Activated naive CD4-positive, alpha-beta T cell treated with anti-CD3 and anti-CD28 coated beads, Interleukin-2, amount 50 U/mL, for 72 hours (primary cell): ENCODE measurements at places on chromosomes 3 and 15. TPM values are rescaled to one million over a fixed set of nuclear protein-coding genes. Genes with fewer than 3 reads are reported as not detected.

- no peak for DNase-seq
Observed at GRCh38 chr3:159860269-159861116, 128.1 kb upstream of the IL12A start.

- no peak for DNase-seq
Observed at GRCh38 chr3:141241616-141242376, 10.2 kb downstream of the PXYLP1 start.

DNA sequence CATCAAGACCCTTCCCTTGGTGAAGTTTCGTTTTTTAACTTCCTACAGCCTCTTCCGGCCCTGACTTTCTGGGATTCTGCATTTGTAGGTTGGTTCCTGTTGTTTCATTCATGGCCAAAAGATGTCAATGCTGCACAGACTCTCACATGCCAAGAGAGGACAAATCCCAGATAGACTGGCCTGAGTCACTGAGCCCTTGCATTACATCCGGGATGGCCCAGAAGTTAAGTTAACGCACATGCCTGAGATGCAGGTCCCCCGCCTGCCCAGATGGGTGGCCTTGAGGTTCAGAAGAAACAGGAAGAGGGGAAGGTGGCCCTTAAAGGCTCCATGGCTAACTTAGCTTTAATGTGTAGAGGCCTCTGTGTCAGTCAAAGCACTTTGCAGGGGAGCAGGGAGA lies 51.6 kb upstream of the SRGAP3 start:
- no peak for DNase-seq

GRCh38 chr3:140766465-140766864 lies 88.6 kb downstream of the TRIM42 start:
- no peak for DNase-seq

EDC3 gene
- 48.6 TPM for total RNA-seq

GRCh38 chr15:78841891-78842290 lies 30.6 kb upstream of the ADAMTS7 start:
- DNase-seq, result no peak

CCR3 gene
- not detected for total RNA-seq

DNA sequence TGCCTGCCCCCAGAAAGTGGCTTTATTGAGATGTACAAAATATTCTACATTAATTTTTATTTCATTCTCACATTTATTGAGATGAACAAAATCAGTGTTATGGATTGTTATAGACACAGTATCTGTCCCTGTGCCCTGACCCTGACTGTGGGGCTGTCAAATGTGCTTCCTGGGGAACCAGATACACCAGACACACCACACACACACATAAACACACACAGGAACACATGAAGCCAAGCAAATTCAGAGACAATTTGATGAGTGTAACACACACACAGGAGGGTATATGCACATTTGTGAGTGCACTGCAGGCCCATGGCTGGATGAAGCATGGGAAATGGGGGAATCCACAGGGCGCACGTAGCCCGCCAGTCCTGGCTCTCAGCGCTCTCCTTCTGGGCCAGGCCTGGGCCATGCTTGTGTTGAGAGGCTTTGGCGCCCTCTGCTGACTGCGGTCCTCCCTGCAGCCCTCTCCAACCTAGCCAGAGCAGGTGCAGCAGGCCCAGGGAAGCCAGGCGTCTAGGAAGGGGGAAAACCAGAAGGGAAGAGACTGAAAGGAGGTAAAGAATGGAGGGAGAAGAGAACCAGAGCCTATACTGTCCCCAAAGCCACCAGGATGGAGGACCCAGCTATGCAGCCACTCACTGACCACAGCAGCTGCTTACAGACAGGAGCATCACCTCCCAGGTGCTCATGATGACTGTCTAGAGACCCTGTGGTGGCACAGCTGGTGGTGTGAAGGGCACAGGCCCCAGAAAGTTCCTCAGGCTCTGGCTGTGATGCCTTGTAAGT lies 18.0 kb upstream of the LOXL1 start:
- DNase-seq, result peak; percentile 68

PCCB gene
- 78.2 TPM for total RNA-seq

GRCh38 chr3:138898301-138898700 lies 48.6 kb downstream of the FOXL2 start:
- no peak for DNase-seq

- no peak for DNase-seq
Observed at GRCh38 chr3:111910806-111911205, 51.7 kb downstream of the PHLDB2 start.

SNTN gene
- total RNA-seq, result not detected

ZNF35 gene
- total RNA-seq, result 3.5 TPM

GRCh38 chr3:69282181-69282580 lies 103.7 kb downstream of the FRMD4B start:
- DNase-seq, result no peak

GOLGA8T gene
- 0.49 TPM for total RNA-seq

DNA sequence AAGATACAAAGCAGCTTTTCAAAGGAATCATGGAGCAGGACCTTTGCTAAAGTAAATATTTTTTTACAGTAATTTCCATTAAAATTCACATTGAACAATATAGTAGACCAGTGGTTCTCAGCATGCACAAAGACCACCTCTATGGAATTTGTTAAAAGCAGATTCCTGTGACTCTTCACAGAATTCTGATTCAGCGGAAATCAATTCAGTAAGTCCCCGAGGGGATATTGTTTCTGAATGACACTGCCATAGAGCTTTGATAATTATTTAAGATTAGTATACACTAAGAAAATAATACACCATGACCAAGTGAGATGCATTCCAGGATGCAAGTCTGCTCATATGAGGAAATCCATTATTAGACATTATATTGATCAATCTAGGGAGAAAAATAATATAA lies 161.9 kb upstream of the TNIK start:
- no peak for DNase-seq

PLSCR2 gene
- total RNA-seq, result not detected

GRCh38 chr15:38062696-38063095 lies 128.3 kb downstream of the TMCO5A start:
- no peak for DNase-seq

DNA sequence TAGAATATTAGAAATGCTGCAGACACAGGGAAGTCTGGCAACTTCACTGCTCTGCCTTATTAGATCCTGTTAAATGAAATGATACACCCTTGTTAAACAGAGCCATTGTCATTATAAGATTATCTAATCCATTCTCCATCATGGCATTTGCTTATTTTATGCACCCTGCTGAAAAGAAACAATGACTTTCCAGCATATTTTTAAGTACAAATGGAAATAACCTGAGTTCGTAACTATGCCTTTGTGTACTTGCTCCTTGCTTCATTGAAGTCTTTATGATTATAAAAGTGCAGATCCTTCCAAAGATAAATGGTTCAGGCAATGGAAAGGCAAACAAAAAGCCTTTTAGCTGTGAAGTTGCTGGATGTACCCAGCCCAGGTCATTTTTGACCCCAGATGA lies 195.7 kb downstream of the AGBL1 start:
- DNase-seq, result no peak

SAMMSON gene
- not detected for total RNA-seq

THBS1 gene
- 0.46 TPM for total RNA-seq

IQCH gene
- total RNA-seq, result 2.3 TPM

PHC3 gene
- total RNA-seq, result 85.5 TPM

SYNM gene
- 0.16 TPM for total RNA-seq

- DNase-seq, result no peak
Observed at GRCh38 chr3:78726545-78726944, 1041.3 kb downstream of the ROBO1 start.

RHOV gene
- total RNA-seq, result 0.72 TPM

GRCh38 chr15:74850393-74850792 lies 7.4 kb upstream of the ULK3 start:
- DNase-seq, result no peak

DNA sequence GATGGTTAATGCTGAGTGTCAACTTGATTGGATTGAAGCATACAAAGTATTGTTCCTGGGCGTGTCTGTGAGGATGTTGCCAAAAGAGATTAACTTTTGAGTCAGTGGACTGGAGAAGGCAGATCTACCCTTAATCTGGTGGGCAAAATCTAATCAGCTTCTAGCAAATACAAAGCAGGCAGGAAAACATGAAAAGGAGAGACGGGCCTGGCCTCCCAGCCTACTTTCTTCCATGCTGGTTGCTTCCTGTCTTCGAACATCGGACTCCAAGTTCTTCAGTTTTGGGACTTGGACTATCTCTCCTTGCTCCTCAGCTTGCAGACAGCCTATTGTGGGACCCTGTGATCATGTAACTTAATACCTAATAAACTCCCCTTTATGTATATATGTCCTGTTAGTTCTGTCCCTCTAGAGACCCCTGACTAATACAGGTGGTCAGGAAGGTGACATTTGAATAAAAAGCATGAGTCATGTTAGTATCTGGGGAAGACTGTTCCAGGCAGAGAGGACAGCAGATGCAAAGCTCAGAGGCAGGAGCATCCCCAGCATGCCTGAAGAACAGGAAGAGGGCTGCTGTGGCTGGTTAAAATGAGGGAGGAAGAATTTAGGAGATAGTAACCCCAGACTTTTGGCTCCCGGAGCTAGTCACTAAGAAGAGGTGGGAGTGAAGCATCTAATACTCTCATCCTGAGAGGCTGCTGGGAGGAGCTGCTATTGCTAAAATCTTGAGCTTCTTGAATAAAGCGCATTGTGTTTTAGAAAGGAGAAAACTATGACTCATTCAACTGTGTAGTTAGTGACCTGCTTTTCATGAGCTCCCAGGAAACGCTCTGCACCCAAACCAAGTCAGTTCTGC lies 207.4 kb upstream of the HES1 start:
- DNase-seq, result no peak
